ENCODE measurements at places on chromosomes 4 and X. TPM values are rescaled to one million over a fixed set of nuclear protein-coding genes. Genes with fewer than 3 reads are reported as not detected.
A peak's percentile ranks its signal among the peaks of the same experiment; 100 is the strongest.

GRCh38 chr4:24108567-24108966, 218.7 kb upstream of the PPARGC1A start:
- no peaks in the 10 kb centered on the region for H3K4me1 ChIP-seq
- H3K4me3 ChIP-seq = no peak overlapping the region
- DNase-seq = no peak
- H3K36me3 ChIP-seq = no peaks in the 10 kb centered on the region
- H3K27me3 ChIP-seq = peaks cover 5% of the 10 kb centered on the region

GRCh38 chr4:150115851-150116250, 37.6 kb downstream of the DCLK2 start:
- H3K27me3 ChIP-seq = peaks cover 25% of the 10 kb centered on the region
- H3K27ac ChIP-seq = no peak overlapping the region
- DNase-seq = no peak
- no peaks in the 10 kb centered on the region for H3K4me1 ChIP-seq
- H3K4me3 ChIP-seq = no peak overlapping the region
- H3K36me3 ChIP-seq = no peaks in the 10 kb centered on the region

Gene CTBP1
- total RNA-seq = 141 TPM

Gene PRRG3
- not detected for total RNA-seq

- H3K4me3 ChIP-seq = no peak overlapping the region
- H3K27ac ChIP-seq = no peak overlapping the region
- H3K4me1 ChIP-seq = no peaks in the 10 kb centered on the region
These were observed 51.9 kb upstream of the STX18 start for GRCh38 chr4:4593596-4594284.

DNA sequence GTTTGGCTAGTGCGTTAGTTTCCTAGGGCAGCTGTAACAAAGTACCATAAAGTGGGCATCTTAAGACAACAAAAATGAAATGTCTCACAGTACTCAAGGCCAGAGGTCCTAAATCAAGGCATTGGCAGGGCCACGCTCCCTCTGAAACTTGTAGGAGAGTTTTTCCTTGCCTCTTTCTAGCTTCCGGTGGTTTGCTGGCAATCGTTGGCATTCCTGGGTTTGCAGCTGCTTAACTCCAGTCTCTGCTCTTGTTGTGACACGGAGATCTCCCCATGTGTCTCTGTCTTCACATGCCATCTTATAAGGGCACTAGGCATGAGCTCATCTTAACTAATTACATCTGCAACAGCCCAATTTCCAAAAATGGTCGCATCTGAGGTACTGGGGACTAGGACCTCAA, 362.0 kb upstream of the BOD1L1 start:
- no peaks in the 10 kb centered on the region for H3K4me1 ChIP-seq
- H3K36me3 ChIP-seq = no peaks in the 10 kb centered on the region
- H3K27me3 ChIP-seq = peaks cover 7% of the 10 kb centered on the region
- no peak for DNase-seq
- no peak overlapping the region for H3K4me3 ChIP-seq

DNA sequence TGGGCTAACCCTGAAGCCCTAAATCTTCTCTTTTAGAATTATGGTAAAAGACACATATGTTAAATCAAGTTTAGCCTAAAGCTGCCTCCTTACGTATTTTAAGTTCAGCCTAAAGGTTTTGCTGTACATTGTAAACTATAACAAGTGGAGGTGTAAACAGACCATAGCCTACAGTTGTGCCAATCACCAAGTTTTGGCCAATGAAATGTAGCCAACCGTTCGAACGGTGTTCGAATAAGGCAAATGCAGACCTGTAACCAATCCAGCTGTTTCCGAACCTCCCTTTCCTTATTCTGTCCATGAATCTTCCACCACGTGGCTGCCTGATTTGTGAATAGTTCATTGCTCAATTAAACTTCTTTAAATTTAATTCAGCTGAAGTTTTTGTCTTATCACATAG, 52.1 kb upstream of the TBC1D9 start:
- DNase-seq = no peak
- no peak overlapping the region for H3K4me3 ChIP-seq
- peaks cover 27% of the 10 kb centered on the region for H3K27me3 ChIP-seq

Gene ZNF718
- total RNA-seq = 11.6 TPM

DNA sequence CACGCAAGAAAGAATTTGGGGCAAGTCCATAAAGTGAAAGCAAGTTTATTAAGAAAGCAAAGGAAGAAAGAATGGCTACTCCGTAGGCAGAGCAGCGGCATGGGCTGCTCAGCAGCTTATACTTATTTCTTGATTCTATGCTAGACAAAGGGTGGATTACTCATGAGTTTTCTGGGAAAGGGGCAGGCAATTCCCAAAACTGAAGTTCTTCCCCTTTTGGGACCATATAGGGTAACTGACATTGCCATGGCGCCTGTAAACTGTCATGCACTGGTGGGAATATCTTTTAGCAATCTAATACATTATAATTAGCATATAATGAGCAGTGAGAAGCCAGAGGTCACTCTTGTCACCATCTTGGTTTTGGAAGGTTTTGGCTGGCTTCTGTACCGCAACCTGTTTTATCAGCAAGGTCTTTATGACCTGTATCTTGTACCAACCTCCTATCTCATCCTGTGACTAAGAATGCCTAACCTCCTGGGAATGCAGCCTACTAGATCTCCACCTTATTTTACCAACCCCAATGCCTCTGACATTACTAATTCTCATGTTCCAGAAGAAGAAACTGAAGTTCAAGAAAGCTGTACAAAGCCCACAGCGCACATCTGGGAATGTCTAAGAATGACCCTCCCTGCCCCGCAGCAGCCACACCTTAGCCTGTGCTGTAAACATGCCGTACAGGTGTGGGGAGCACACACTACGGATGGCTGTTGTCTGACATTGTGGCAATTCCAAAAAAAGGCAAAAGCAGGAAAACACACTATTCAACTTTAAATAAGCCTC, 18.6 kb downstream of the RXFP1 start:
- H3K36me3 ChIP-seq = no peaks in the 10 kb centered on the region
- H3K4me1 ChIP-seq = peaks cover under 1% of the 10 kb centered on the region
- no peak for DNase-seq
- H3K27me3 ChIP-seq = peaks cover 8% of the 10 kb centered on the region
- H3K27ac ChIP-seq = no peak overlapping the region

DNA sequence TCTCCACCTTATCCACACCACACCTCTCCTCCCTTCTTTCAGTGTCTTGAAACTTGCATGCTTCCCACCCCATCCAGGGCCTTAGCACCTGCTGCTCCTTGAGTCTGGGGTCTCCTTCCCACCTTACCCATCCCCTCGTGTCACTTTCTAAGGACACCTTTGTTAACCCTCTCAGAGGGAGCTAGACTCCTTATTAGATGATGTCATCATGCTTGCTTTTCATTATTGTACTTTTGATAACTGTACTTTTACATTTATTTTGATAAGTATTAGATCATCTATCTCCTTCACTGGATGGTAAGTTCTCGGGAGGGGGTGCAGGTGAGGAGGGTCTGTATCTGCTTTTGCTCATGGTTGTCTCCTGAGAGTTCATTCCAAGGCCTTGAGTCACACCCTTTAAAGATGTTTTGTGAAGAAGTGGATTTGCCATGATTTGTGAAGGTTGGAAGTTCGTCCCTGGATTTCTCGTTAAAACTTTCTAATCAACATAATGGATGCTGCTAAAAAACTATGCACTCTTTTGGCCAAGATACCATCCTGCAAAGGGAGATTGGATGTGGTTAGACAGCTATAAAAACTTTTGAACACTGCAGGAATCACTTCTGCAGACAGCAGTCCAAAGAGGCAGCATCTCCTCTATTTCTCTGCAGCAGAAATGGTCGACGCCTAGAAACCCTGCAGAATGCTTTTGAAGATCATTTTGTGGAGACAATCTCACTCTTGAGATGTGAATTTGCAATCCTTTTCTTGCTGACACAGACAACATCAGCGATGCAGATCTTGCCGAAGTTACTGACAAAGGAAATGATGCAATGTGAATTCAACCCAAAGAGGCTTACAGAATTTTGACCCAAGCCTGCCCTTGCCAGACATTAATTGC, 69.6 kb downstream of the ENPP6 start:
- H3K4me3 ChIP-seq = no peak overlapping the region
- DNase-seq = no peak
- H3K27ac ChIP-seq = no peak overlapping the region
- no peaks in the 10 kb centered on the region for H3K36me3 ChIP-seq

Gene FHIP1A
- 0.62 TPM for total RNA-seq

DNA sequence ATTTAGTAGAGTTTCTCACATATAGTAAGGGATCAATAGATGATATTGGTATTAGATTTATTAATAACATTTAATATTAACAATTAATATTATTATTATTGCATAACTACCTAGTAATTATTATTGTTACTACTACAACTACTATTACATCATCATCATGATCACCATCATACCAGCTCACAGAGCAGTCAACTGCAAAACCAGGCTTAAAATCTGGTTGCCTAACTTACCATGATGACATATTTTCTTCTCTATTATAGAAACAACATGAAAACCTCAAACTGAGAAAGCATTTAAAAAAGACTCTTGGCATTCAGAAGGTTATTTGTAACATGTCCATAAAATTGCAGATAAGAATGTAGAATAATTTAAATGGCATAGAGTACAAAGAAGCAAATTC, 247.0 kb upstream of the TTC29 start:
- no peak for DNase-seq
- H3K4me3 ChIP-seq = no peak overlapping the region
- no peaks in the 10 kb centered on the region for H3K4me1 ChIP-seq

DNA sequence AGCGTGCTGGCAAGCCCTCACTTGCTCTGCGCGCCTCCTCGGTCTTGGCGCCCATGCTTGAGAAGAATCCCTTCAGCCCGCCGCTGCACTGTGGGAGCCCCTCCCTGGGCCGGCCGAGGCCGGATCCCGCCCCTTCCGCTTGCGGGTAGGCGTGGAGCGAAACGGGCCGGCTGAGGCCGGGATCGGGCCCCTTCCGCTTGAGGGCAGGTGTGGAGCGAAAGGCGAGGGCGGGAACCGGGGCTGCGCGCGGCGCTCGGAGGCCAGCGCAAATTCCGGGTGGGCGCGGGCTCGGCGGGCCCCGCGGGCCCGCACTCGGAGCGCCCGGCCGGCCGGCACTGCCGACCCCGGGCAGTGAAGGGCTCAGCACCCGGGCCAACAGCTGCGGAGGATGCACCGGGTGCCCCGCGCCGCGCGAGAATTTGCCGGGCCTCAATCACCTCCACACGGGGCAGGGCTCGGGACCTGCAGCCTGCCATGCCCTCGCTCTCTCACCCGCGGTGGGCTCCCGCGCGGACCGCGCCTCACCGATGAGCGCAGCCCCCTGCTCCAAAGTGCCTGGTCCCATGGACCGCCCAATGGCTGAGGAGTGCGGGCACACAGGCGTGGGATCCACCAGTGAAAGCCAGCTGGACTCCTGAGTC, 58.1 kb upstream of the GBA3 start:
- H3K27ac ChIP-seq = no peak overlapping the region
- no peak overlapping the region for H3K4me3 ChIP-seq
- no peaks in the 10 kb centered on the region for H3K36me3 ChIP-seq
- peaks cover 3% of the 10 kb centered on the region for H3K27me3 ChIP-seq
- H3K4me1 ChIP-seq = no peaks in the 10 kb centered on the region
- peak; percentile 8 for DNase-seq

Gene ARSJ
- total RNA-seq = not detected

Gene FGA
- not detected for total RNA-seq

Gene EXOC1L
- total RNA-seq = not detected

- H3K27me3 ChIP-seq = no peaks in the 10 kb centered on the region
- H3K4me3 ChIP-seq = no peak overlapping the region
- no peak for DNase-seq
- H3K27ac ChIP-seq = no peak overlapping the region
- peaks cover 5% of the 10 kb centered on the region for H3K36me3 ChIP-seq
- H3K4me1 ChIP-seq = no peaks in the 10 kb centered on the region
These were observed 116.1 kb upstream of the PLAC1 start for GRCh38 chrX:134774190-134775048.

- H3K4me3 ChIP-seq = no peak overlapping the region
- DNase-seq = no peak
- no peaks in the 10 kb centered on the region for H3K27me3 ChIP-seq
- H3K36me3 ChIP-seq = peaks cover 7% of the 10 kb centered on the region
These were observed 119.0 kb upstream of the BMP3 start for GRCh38 chr4:80911458-80911857.

DNA sequence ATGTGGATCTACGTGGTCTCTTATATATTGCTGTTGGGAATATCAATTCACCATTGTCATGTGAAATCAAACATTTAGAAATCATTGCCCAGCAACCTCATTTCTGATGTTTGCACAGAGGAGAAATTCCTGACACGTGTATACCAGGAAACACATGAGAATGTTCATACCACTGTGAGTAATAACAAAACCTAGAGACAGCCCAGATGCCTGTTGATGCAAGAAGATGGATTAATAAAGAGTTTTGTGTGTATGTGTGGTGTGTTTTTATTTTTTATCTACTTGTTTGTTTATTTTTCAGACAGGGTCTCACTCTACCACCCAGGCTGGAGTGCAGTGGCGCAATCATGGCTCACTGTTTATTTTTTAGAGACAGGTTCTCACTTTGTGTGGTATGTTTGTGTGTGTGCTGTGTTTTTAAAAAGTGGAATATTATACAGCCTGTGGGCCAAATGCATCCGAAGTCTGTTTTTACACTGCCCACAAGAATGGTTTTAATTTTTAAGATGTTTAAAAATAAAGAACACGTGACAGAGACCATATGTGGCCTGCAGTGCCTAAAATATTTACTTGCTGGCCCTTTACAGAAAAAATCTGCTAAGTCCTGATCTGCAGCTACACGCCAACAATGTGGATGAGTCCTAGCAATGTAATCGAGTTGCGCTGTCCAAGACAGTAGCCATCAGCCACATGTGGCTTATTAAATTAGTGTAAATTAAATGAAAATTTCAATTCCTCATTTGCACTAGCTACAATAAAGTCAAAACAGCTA, 39.2 kb downstream of the TXLNG start:
- H3K4me1 ChIP-seq = peaks cover 10% of the 10 kb centered on the region
- H3K36me3 ChIP-seq = peaks cover 2% of the 10 kb centered on the region
- no peak overlapping the region for H3K4me3 ChIP-seq
- H3K27me3 ChIP-seq = no peaks in the 10 kb centered on the region

DNA sequence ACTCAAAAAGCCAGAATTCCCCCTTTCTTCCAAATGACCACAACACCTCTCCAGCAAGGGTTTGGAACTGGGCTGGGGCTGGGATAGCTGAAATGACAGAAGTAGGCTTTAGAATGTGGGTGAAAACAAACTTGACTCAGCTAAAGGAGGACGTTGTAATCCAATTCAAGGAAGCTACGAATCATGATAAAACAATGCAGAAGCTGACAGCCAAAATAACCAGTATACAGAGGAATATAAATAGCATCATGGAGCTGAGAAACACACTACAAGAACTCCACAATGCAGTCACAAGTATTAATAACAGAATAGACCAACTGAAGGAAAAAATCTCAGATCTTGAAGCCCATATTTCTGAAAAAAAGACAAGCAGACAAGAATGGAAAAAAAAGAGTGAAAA, 95.8 kb upstream of the TET2 start:
- no peak overlapping the region for H3K27ac ChIP-seq
- H3K4me3 ChIP-seq = no peak overlapping the region
- no peaks in the 10 kb centered on the region for H3K27me3 ChIP-seq
- H3K36me3 ChIP-seq = no peaks in the 10 kb centered on the region

Gene NPY5R
- not detected for total RNA-seq

GRCh38 chr4:58983887-58984286, 1873.7 kb upstream of the IGFBP7 start:
- no peak overlapping the region for H3K27ac ChIP-seq
- no peak for DNase-seq
- H3K4me3 ChIP-seq = no peak overlapping the region
- H3K4me1 ChIP-seq = no peaks in the 10 kb centered on the region

Gene CITED1
- not detected for total RNA-seq

Gene KLHL4
- total RNA-seq = not detected

- H3K4me3 ChIP-seq = no peak overlapping the region
- peaks cover 4% of the 10 kb centered on the region for H3K4me1 ChIP-seq
- H3K27ac ChIP-seq = no peak overlapping the region
- peaks cover 7% of the 10 kb centered on the region for H3K36me3 ChIP-seq
- peak; percentile 2 for DNase-seq
- H3K27me3 ChIP-seq = peaks cover 14% of the 10 kb centered on the region
These were observed 209.5 kb upstream of the PPP3CA start for GRCh38 chr4:101556842-101557241.
